Fibroblast of lung (primary cell): ENCODE measurements at places on chromosomes 2 and 18. TPM values are rescaled to one million over a fixed set of nuclear protein-coding genes. Genes with fewer than 3 reads are reported as not detected.

- peak overlapping the region; percentile 79 for H3K27ac ChIP-seq
- no peaks in the 10 kb centered on the region for H3K27me3 ChIP-seq
- no peak for DNase-seq
- no peaks in the 10 kb centered on the region for H3K4me1 ChIP-seq
Measured at GRCh38 chr2:171894612-171894947, 536 bp upstream of the SLC25A12 start.

Gene ERCC3
- polyA plus RNA-seq, result 38.2 and 47.8 TPM in 2 replicates

DNA sequence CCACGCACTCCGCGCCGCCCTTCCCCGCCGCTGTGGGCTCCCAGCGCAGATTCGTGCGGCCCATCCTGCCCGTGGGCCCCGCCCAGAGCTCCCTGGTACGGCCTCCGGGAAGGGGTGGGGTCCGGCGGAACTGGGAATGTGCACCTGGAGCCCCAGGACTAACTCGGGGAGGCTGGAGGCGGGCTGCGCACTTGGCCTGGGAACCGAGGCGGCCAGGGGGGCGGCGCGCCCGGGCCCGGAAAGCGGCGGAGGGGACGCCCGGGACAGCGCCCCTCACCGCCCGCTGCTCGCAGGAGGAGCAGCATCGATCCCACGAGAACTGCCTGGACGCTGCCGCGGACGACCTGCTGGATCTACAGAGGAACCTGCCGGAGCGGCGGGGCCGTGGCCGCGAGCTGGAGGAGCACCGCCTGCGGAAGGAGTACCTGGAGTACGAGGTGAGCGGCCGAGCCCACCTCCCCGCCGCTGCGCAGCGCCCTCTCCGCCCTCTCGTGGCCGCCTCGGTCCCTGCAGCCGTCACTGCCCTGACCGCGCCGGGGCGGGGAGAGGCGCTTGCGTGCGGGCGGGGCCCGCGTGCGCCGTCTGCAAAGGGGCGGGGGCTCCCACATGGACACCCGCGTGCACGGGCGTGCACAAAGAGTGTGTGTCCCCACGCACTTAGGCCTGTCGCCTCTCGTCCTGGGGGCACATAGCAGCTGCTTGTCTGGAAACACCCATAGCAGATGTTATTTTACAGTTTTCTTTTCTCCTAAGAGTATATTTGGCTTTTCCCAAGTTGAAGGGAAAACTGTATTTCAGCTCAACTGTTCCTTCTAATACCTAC is 25.2 kb downstream of the PSD4 start:
- peak overlapping the region; percentile 18 for H3K27ac ChIP-seq
- H3K4me3 ChIP-seq, result peak overlapping the region; percentile 40
- peak; percentile 66 for DNase-seq
- H3K36me3 ChIP-seq, result no peaks in the 10 kb centered on the region
- no peaks in the 10 kb centered on the region for H3K4me1 ChIP-seq

DNA sequence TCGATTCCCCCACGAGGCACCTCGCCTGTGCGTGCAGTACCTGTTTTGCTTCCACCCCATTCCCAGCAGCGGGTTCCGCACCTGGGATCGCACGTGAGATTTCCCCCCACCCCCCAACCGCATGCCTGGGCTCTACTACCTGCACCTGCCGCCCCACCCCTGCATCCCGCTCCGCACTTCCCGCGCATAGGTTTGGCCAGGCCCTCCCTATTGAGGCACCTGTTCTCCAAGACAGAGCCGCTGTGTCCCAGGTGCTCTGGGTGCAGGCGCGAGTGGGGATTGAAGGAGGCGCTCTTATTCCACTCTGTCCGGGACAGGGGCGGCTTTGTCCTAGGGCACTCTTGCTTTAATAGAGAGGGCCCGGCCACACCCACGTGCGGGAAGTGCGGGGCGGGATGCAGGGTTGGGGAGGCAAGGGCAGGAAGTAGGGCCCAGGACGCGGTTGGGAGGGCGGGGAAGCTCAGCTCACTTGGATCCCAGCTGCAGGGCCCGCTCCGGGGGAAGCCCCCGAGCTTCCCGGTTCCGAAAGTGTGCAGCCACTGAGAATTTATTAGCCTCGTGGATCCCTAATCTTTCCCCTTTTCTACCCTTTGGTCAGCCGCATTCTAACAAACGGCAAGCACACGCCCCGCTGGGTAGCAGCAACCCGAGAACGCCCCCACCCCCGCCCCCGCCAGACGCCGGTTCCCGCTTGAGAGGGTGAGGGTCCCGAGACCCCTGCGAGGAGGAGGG is 670 bp upstream of the MOCOS start:
- no peaks in the 10 kb centered on the region for H3K36me3 ChIP-seq
- H3K4me3 ChIP-seq, result peak overlapping the region; percentile 91
- no peaks in the 10 kb centered on the region for H3K27me3 ChIP-seq
- H3K4me1 ChIP-seq, result no peaks in the 10 kb centered on the region

Gene RAB27B
- 0.14 and 0.92 TPM in 2 replicates for polyA plus RNA-seq

Gene FRZB
- 1.4 and 1.5 TPM in 2 replicates for polyA plus RNA-seq

GRCh38 chr2:12965540-12966269 is 249.0 kb downstream of the TRIB2 start:
- no peak overlapping the region for H3K4me3 ChIP-seq
- no peak overlapping the region for H3K27ac ChIP-seq
- H3K4me1 ChIP-seq, result no peaks in the 10 kb centered on the region
- DNase-seq, result peak; percentile 72
- no peaks in the 10 kb centered on the region for H3K36me3 ChIP-seq

- H3K27me3 ChIP-seq, result no peaks in the 10 kb centered on the region
- peaks cover 13% of the 10 kb centered on the region for H3K4me1 ChIP-seq
- peak overlapping the region; percentile 29 for H3K27ac ChIP-seq
- peak; percentile 73 for DNase-seq
- H3K4me3 ChIP-seq, result no peak overlapping the region
Measured at GRCh38 chr2:12824351-12824777, 107.6 kb downstream of the TRIB2 start.

Gene GALNT5
- 51.5 and 63.7 TPM in 2 replicates for polyA plus RNA-seq

Gene GALNT3
- polyA plus RNA-seq, result 0.32 and 0.95 TPM in 2 replicates

DNA sequence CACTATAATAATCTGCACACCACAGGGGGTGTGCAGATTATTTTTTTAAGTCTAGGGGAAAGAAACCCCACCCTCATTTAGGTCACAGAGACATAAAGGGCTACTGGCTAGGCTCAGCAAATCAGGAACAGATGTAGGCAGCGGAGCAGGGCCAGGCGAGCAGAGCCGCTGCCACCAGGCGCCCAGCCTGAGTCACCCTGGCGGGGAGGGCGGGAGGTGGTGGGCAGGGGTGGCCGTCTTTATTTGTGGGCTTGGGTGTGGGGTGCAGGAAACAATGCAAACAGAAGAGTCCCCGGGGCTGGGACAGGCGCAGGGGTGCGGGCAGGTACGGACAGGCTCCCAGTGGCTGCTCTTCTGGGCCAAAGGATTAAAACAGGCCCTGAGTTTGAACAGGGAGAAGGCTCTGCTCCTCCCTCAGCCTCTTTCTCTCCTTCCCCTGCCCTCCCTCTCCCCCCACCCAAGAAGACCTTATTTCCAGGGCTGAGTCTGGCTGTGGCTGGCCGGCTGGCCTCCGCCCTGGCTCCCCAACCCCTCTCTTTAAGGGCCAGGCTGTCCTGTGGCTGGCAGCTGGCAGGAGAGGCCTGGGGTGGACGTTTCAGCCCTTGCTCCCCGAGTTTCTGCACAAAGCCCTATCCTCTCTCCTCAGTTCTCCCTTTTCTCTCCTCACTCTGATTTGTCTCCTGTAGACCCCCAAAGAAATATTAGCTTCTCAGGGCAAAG is 142.9 kb upstream of the SMAD2 start:
- H3K27me3 ChIP-seq, result peaks cover 4% of the 10 kb centered on the region
- H3K27ac ChIP-seq, result no peak overlapping the region
- H3K36me3 ChIP-seq, result no peaks in the 10 kb centered on the region
- no peak for DNase-seq
- no peaks in the 10 kb centered on the region for H3K4me1 ChIP-seq
- H3K4me3 ChIP-seq, result no peak overlapping the region

GRCh38 chr18:42178376-42179080 is 223.5 kb downstream of the PIK3C3 start:
- H3K27me3 ChIP-seq, result no peaks in the 10 kb centered on the region
- DNase-seq, result no peak
- no peak overlapping the region for H3K4me3 ChIP-seq
- no peaks in the 10 kb centered on the region for H3K36me3 ChIP-seq
- H3K4me1 ChIP-seq, result no peaks in the 10 kb centered on the region
- H3K27ac ChIP-seq, result no peak overlapping the region

GRCh38 chr2:157911750-157912149 is 35.6 kb upstream of the ACVR1 start:
- H3K27ac ChIP-seq, result no peak overlapping the region
- no peak for DNase-seq
- H3K4me1 ChIP-seq, result no peaks in the 10 kb centered on the region
- H3K27me3 ChIP-seq, result no peaks in the 10 kb centered on the region

Gene NDC80
- polyA plus RNA-seq, result 8.3 and 22.5 TPM in 2 replicates

DNA sequence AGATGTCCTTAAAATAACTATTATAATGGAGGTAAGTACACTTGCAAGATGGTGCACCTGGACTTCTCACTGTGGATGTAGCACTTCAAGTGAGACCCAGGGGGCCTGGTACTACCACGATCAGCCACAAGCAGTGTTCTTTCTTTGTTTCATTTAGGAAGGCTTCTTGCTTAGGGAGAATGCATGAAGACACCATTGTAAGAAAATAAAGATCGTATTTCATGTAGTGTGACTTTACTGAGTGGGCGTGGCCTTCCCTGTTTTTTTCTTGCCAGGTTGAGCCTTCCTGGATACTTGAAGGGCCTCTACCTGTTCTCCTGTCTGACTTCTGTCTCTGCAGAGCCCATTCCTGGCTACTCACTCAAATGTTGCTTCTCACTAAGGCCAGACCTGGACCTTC is 615.6 kb upstream of the SOX11 start:
- no peaks in the 10 kb centered on the region for H3K36me3 ChIP-seq
- no peaks in the 10 kb centered on the region for H3K27me3 ChIP-seq
- no peaks in the 10 kb centered on the region for H3K4me1 ChIP-seq
- DNase-seq, result no peak

GRCh38 chr2:226796840-226797288 is 2.8 kb downstream of the IRS1 start:
- peaks cover 24% of the 10 kb centered on the region for H3K36me3 ChIP-seq
- H3K27ac ChIP-seq, result peak overlapping the region; percentile 88
- H3K4me1 ChIP-seq, result peaks cover 5% of the 10 kb centered on the region
- no peak for DNase-seq
- H3K4me3 ChIP-seq, result peak overlapping the region; percentile 59

Gene FAHD2A
- polyA plus RNA-seq, result 22.1 and 25.7 TPM in 2 replicates

Gene ACVR1C
- 0.09 and 0.35 TPM in 2 replicates for polyA plus RNA-seq

- peaks cover 25% of the 10 kb centered on the region for H3K4me1 ChIP-seq
- H3K27me3 ChIP-seq, result no peaks in the 10 kb centered on the region
- H3K36me3 ChIP-seq, result no peaks in the 10 kb centered on the region
- peak overlapping the region; percentile 42 for H3K27ac ChIP-seq
- DNase-seq, result peak; percentile 91
Measured at GRCh38 chr2:174593574-174594203, 3.9 kb downstream of the WIPF1 start.

Gene SMAD7
- 6.1 and 8.1 TPM in 2 replicates for polyA plus RNA-seq

GRCh38 chr2:235002198-235003095 is 50.6 kb downstream of the SH3BP4 start:
- H3K4me3 ChIP-seq, result no peak overlapping the region
- peak; percentile 77 for DNase-seq
- no peaks in the 10 kb centered on the region for H3K27me3 ChIP-seq
- no peaks in the 10 kb centered on the region for H3K4me1 ChIP-seq

DNA sequence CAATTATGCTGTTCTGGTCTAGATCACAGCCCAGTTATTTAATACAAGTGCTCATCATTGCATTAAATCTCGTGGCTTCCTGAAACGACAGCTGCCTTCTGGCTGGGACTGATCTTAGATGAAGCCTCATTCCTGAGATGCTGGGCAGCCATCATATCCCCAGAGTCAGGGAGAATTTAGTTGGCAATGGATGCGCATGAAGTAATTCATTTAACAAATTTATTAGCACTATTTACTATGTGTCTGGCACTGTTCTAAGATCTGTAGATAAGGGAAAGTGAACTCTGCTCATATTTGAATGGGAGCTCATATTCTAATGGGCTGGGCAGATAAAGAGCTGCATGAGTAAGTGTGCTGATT is 244.7 kb downstream of the KCNS3 start:
- peaks cover 8% of the 10 kb centered on the region for H3K4me1 ChIP-seq

Gene GPBAR1
- polyA plus RNA-seq, result 0.02 TPM in 1 of 2 replicates, not detected in the other

DNA sequence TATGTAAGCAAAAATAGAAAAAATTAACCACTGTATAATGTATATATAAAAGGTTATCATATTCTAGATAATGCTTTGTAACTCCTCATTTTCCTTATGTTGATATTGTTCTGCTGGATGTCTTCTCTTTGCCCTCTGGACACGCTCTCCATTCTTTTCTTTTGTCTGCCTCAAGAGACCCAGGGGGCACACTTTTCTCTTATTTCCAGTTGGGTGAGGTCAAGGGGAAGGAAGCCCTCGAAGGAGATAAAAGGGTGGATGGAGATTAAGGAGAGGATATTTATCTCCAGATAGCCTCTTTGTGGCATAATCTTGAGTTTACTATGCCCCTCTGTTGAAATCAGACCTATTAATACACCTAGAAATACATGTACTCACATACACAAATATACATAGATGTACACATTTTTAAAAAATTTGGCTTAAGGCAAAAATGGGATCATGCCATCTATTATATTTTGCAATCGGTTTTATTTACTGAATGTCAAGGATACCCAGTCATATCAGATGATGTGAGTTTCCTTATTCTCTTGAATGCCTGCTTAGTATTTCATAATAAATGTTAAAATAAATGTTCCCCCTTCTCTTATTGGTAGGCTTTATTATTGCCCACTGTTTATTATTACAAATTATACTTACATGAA is 65.3 kb downstream of the LCLAT1 start:
- no peaks in the 10 kb centered on the region for H3K36me3 ChIP-seq
- H3K27me3 ChIP-seq, result no peaks in the 10 kb centered on the region
- DNase-seq, result no peak
- H3K4me3 ChIP-seq, result no peak overlapping the region
- peaks cover 9% of the 10 kb centered on the region for H3K4me1 ChIP-seq
- H3K27ac ChIP-seq, result no peak overlapping the region

DNA sequence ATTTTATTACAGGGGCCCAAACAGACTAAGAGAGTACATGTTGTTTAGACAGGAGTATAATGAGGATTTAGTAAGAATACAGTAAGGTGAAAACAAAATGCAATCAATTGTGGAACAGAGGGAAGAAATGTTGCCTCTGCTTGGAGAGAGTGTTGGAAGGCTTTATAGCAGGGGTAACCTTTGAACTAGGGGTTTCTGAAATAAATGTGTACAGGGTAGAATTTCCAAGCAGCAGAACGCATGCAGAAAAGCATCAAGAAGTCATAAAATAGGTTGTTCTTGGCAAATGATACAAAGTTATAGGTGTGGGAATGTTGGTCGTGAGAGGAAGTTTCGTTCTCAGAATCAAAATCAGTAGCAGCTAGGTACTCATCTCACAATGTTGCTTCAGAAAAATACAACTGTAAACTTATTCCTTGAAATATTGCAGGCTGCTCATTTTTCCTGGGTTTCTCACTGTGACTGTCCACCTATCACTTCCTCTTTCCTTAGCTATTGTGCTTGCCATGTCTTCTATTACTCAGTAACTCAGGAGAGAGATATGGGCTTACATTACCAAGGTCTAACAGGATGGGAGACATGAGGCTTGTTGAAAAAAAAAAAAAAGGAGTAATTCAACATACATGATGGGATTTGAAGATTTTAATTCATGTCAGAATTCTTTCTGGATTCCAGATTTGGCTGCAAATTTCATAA is 17.1 kb upstream of the HNMT start:
- no peaks in the 10 kb centered on the region for H3K27me3 ChIP-seq
- no peak for DNase-seq
- H3K36me3 ChIP-seq, result no peaks in the 10 kb centered on the region
- no peak overlapping the region for H3K27ac ChIP-seq

Gene SERPINB7
- polyA plus RNA-seq, result 6.7 and 15.6 TPM in 2 replicates

GRCh38 chr2:118786746-118787145 is 60.7 kb downstream of the EN1 start:
- H3K36me3 ChIP-seq, result no peaks in the 10 kb centered on the region
- DNase-seq, result no peak
- H3K4me3 ChIP-seq, result no peak overlapping the region
- H3K4me1 ChIP-seq, result no peaks in the 10 kb centered on the region
- H3K27me3 ChIP-seq, result no peaks in the 10 kb centered on the region

Gene M1AP
- polyA plus RNA-seq, result 0.07 TPM in 1 of 2 replicates, not detected in the other

Gene IL1A
- 0.07 and 0.09 TPM in 2 replicates for polyA plus RNA-seq
